ENCODE measurements at places on chromosomes 6 and 20. TPM values are rescaled to one million over a fixed set of nuclear protein-coding genes. Genes with fewer than 3 reads are reported as not detected.

- no peak for DNase-seq
These were observed 70.4 kb downstream of the BACH2 start for GRCh38 chr6:90226257-90226656.

DNA sequence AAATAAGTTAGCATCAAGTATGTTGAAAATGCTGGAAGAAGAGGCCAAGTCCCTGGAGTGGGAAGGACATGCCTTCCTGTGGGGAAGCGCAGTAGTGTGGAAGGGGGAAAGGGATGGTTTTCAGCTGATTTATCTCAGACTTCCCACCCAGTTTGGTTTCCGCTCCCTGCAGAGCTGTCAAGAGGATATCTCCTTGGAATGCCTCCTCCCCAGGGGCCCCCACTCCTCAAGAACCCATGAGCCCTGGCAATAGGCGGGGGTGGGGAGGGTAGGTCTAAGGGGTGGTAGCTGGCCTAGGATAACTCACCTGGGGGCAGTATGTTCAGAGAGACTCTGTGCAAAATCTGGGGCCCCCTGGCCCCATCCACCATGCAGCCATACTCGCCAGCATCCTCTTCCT lies 696 bp downstream of the TREML1 start:
- no peak for DNase-seq

GRCh38 chr6:150072201-150072600 lies 3.3 kb upstream of the ULBP3 start:
- DNase-seq: no peak

GRCh38 chr6:122020588-122021264 lies 378.7 kb upstream of the HSF2 start:
- no peak for DNase-seq

- DNase-seq: no peak
These were observed 139.3 kb upstream of the PHACTR1 start for GRCh38 chr6:12577124-12577850.

GRCh38 chr6:54041239-54041638 lies 70.0 kb upstream of the MLIP start:
- no peak for DNase-seq

DNA sequence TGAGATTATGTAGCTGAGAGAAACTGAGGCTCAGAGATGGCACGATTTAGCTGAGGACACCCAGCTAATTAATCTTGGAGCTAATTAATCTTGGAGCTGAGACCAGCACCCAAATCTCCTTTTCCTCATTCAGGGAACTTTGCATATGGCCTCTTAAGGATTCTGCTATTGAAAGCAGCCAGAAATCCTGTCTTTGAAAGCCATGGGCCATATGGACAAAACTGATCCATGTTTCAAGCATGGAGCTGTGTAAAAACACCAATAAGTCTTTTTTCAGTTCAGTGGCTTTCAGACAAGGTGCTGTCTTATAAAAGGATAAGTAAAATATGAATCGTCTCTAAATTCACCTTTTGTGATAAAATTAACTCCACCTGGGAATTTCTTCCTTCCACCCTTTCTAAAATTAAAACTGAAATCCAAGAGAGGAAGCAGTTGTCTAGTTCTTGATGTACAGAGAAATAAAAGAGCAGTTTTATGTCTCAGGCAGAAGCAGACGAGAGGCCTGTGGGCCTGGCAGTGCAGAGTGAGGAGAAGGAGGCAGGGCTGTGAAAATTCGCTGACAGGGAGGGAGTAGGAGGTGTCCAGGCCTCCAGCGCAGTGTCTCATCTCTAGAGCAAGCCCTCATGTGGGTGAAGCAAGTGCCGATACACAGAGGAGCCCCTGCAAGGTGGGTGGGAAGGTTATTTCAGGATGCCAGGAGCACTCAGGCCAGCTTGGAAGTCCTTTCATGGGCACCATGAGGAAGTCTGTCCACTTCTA lies 266.9 kb downstream of the UST start:
- DNase-seq: no peak

DNA sequence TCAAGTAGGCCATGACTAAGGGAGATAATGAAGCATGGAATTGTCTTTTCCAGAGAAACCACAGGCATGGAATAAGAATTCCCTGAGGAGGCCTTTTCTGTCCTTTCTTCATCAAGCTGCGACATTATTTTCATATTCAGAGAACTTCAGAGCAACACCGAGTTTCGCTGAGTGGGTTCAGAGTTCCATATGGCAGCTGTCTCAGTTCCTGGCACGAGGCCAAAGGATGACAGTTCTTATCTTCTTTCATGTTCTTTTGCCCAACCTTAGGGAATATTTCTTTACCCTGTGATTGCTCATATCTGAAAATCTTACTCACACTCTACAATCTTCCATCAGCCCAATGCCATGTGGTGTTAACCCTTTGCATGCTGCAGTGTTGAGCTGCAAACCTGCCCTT lies 135.3 kb upstream of the BMP2 start:
- peak; percentile 27 for DNase-seq

GRCh38 chr6:143657809-143658208 lies 20.0 kb upstream of the PHACTR2 start:
- DNase-seq: no peak

GRCh38 chr6:41327177-41327576 lies 8.2 kb upstream of the NCR2 start:
- DNase-seq: no peak

Gene RIN2
- total RNA-seq: 48.8 TPM

Gene C20orf144
- not detected for total RNA-seq

Gene MEP1A
- total RNA-seq: not detected

Gene CASS4
- total RNA-seq: 0.47 TPM

Gene IYD
- total RNA-seq: not detected

Gene TPD52L1
- total RNA-seq: 64.0 TPM

Gene E2F3
- total RNA-seq: 6.7 TPM

Gene SGK2
- 0.30 TPM for total RNA-seq
